K562 (cell line): ENCODE measurements at places on chromosomes 3 and 15. TPM values are rescaled to one million over a fixed set of nuclear protein-coding genes. Genes with fewer than 3 reads are reported as not detected.

Gene ISLR
- polyA plus RNA-seq, result not detected in 2 replicates

Gene HIGD2B
- not detected in 2 replicates for polyA plus RNA-seq

Gene NR2E3
- polyA plus RNA-seq, result not detected in 2 replicates

Gene ZPLD1
- polyA plus RNA-seq, result 0.04 TPM in 1 of 2 replicates, not detected in the other

Gene CCR9
- polyA plus RNA-seq, result not detected in 2 replicates

Gene BHLHE40
- polyA plus RNA-seq, result 30.9 and 31.4 TPM in 2 replicates

Gene C3orf49
- not detected in 2 replicates for polyA plus RNA-seq

Gene CMC1
- 50.9 and 59.0 TPM in 2 replicates for polyA plus RNA-seq

Gene ARGFX
- polyA plus RNA-seq, result not detected in 2 replicates

Gene CACNA2D2
- polyA plus RNA-seq, result 0.27 and 0.57 TPM in 2 replicates

Gene C2CD4A
- polyA plus RNA-seq, result not detected in 2 replicates

GRCh38 chr3:150057227-150057626, 86.5 kb upstream of the PFN2 start:
- no peak for DNase-seq

- no peak for DNase-seq
Measured at GRCh38 chr15:52097180-52097579, 15.4 kb downstream of the BCL2L10 start.

DNA sequence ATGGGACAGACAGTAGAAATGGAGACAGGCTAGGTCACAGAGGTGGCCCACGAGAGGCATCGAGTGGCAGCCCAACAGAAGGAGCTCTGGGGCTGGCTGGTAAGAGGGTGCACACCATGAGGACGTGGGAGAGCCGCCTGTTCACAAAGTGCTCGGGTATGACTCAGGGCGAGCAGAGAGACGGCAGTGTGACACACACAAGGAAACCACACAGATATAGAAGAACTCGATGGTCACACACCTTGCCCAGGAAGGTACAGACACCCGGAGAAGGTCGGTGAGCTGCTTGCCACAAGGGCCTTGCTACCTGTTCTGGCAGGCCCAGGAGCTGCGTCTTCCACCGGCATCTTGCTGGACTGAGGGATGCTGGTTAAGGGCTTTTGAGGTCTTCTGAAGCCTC, 50.2 kb downstream of the CA12 start:
- peak; percentile 35 for DNase-seq

GRCh38 chr15:23424111-23424904, 22.7 kb downstream of the GOLGA6L2 start:
- DNase-seq, result no peak

DNA sequence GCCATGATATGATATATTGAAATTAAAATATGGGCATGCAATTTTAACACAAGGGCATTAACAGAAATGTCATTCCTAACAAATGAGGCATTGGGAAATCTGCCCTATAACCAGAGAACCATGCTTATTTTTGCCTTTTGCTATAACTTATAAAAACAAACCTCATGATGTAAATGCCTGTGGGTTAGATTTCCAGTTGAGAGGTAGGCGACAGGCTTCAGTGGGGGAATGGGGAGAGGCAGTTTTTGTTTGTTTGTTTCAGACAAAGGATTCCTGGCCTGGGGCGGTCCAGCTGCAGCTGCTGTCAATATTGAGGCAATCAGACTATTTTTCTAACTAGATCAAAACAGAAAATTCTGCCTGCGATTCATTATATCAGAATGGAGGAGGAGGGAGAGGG, 490.4 kb upstream of the CFAP20DC start:
- no peak for DNase-seq

- DNase-seq, result no peak
Measured at GRCh38 chr15:52496776-52497470, 31.8 kb downstream of the MYO5A start.

DNA sequence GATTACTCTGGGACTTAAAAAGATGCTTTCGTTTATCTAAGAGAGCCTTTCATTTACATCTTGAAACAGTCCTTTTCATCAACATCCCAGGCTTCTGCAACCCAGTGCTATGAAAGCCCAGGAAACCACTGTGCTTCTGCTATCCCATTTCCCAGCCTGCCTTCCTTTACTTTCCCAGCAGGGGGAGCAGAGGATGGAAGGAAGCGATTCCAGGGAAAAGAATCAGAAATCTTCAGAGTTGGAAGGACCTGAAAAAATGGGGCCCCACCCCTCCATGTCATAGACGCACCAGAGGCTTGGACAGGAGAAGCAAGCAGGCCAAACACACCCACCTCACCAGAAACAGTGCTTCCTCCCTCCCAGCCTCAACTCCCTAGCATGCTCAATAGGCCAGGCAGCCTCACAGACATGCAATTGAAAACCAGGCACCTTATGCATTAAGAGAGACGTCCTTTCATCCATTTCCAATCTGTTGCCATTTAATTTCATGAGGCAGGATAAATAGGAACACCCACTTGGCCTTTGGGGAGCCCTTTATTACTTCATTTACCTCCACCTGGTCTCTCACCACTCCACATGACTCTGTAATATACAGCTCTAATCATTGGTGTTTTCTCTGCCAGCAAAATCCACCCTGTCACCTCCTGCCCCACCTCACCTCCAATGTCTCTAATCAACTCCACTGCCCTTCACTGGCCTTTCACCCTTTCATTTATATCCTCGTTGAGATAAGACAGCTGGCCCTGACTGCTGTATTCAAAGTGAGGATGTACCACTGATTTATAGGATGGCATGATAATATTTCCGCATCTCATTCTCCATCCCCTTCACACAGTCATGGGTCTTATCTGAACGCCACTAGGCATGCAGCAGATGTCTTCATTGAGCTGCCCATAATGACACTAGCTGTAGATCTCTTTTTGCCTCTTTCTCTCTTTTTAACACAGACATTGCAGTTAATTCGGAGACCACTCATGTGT, 583.9 kb downstream of the NTRK3 start:
- no peak for DNase-seq

DNA sequence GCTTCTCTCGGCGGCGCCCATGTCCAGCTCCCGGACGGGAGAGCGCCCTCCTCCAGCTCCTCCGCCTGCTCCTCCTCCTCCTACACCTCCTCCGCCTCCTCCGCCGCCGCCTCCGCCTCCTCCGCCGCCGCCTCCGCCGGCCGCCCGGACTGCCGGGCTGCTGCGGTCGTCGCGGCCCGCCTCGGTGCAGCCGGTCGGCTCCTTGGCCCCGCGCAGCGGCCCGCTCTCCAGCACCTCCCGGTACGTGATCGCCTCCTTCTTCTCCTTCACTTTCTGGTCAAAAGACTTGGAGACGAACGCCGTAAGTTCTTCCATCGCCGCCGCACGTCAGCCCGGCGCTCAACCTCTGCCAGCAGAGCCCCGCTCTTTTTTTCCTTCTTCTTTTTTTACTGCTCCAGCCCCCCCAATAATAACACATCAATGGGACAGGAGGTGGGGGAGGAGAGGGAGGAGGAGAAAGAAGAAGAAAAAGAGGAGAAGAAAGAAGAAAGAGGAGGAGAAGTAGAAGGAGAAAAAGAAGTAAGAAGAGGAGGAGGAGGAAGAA, 438 bp downstream of the SHOX2 start:
- peak; percentile 64 for DNase-seq

GRCh38 chr3:38658841-38659240, 9.4 kb upstream of the SCN5A start:
- peak; percentile 1 for DNase-seq

DNA sequence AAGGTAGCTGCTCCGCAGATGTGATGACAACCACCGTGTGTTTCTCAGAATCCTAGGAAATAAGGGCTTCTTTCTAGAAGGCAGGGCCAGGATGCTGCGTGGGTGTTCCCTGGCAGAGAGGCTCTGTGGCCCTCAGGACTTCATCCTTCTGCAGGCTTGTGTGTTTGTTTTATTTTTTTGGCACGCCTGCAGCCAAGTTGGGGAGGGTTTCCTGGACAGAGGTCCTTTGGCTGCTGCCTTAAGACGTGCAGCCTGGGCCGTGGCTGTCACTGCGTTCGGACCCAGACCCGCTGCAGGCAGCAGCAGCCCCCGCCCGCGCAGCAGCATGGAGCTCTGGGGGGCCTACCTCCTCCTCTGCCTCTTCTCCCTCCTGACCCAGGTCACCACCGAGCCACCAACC, at the start of gene CLEC3B:
TSS of gene CLEC3B (plus strand) at position 266 of the 400 bp plus-strand sequence. CDS start at position 326, 60 bp downstream.
- DNase-seq, result no peak

DNA sequence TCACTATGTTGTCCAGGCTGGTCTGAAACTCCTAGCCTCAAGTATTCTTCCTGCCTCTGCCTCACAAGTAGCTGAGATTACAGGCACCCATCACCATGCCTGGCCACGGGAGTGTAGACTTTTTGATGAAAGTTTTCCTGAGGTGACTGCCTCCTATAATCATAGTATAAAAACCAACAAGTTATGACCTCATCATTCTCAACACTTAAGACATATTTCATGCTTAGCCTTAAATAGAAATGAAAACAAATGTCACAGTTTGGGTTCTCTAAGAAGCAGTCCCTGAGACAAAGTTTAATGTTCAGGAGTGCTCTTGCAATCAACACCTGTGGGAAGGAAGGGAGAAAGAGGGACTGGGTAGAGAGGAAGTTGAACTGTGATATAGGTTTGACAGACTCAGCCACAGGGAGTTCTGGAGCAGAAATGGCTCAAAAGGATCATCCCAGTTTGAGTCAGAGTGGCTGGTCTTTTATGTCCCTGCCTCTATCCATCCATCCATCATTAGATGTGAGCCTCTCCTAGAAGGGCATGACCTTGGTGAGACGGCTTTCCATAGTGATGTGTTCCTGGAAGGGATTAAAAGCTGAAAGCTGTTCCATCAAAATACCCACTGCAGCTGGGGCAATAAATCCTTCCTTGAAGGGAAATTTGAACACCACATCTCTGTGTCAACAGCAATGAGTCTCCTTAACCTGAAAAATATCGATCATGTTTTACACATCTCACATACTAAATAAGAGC, 16.2 kb upstream of the ABHD5 start:
- peak; percentile 51 for DNase-seq

- DNase-seq, result no peak
Measured at GRCh38 chr3:52432691-52433141, 12.2 kb downstream of the SEMA3G start.

GRCh38 chr3:114496021-114496434, 202.2 kb downstream of the TIGIT start:
- DNase-seq, result no peak

- DNase-seq, result no peak
Measured at GRCh38 chr3:61613666-61614065, 52.3 kb downstream of the PTPRG start.

- DNase-seq, result no peak
Measured at GRCh38 chr3:59876533-59877062, 826.8 kb upstream of the CFAP20DC start.

DNA sequence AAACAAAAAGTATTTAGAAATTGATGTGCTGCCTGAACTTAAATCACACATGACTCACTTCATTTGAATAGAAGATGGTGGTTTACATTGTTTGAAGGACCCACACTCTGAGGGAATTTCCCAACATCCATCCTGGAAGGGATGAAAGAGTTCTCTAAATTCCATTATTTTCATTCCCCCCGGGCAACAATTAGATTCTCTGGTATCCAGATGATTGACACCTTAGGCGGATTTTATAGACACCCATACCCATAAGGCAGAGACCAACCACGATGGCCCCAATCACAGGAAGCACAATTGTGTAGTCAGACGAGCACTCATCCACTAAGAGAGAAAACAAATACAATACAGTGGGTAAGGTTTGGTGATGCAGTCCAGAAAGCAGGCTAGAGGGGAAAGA, 24.6 kb upstream of the MCCC1 start:
- DNase-seq, result no peak

- DNase-seq, result no peak
Measured at GRCh38 chr3:13280811-13281506, 139.2 kb downstream of the NUP210 start.

- no peak for DNase-seq
Measured at GRCh38 chr3:48500656-48501055, 3.3 kb downstream of the SHISA5 start.

DNA sequence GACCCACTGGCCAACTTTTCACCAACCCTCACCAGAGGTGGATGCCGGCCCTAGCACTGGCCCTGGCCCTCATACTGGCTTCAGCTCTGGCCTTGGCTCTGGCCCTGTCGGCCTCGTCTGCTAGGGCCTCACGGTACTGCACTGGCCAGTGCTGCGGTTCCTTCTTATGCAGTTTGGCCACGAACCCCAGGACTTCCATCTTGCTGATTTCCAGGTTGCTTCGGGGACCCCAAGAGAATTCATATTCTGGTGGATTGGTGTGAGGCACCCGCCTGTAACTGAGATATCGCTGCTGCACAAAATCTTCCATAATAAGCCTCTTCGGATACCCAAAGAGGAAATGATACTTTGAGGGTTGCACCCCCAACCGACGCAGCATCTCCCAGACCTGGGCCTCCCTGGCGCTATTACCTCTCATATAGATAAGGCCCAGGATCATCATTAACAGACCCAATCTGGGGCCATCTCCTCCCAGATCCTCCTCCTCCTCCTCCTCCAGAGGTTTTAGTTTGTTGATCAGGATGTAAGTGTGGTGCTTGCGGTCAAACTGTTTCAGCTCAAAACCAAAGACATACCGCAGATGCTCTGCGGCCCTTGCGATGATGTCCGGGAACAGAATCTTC, 883 bp downstream of the MAGEF1 start:
- peak; percentile 19 for DNase-seq

DNA sequence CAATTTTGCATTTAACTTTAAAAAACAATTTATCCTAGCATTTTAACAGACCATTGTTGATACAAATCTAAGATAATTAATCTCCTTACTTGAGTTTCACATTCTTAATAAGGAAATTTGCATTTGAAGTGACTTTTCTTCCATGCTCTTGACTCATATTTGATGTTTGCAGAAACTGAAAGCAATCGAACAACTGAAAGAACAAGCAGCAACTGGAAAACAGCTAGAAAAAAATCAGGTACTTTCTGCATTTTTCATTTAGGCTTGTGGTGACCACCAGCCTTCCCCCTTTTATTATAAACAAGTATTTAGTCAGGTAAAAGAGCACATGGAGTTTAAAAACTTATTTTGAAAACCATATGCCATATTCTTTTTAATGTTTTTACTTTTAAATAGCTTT, 20.1 kb upstream of the SELENOT start:
- no peak for DNase-seq

DNA sequence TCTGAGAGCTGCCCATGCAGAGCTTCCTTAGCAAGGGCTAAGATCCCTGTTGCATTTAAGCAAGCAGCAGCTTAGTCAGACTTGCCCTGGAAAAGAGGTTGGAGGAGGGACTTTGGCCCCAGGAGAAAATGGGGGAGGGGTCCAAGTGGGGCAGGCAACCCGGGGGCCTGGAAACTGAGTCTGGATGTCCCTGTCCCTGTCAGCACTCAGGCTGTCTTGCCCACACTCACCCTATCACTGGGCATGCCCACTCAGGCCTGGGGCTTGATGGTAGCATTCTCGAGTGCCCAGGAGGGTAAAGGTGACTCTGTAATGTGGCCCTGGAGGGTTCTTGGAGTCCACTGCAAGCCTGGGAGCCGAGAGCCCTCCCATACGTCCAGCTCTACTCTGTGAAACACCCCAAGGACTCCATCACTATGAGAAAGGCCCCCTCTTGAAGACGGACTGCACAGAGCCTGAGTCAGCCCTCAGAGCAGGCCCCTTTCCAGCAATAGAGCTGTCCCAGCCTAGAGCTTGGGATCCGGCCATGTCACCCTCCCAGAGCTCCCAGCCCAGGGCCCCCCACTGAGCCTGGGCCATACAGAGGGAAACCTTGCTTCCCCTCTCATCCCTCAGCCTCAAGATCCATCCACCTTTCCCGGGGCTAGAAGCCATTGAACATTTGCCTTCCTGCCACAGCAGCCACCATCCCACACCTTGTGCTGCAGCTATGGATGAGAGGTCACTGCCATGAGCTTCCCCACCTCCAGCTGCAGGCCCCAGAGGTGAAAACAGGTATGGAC, 13.4 kb downstream of the MYL3 start:
- DNase-seq, result no peak
